Cortex of kidney (tissue), 1 donor: ENCODE measurements at places on chromosomes 16 and 17.

- DNase-seq: no peak
These were observed 81.0 kb downstream of the USP31 start for GRCh38 chr16:23068079-23068736.

DNA sequence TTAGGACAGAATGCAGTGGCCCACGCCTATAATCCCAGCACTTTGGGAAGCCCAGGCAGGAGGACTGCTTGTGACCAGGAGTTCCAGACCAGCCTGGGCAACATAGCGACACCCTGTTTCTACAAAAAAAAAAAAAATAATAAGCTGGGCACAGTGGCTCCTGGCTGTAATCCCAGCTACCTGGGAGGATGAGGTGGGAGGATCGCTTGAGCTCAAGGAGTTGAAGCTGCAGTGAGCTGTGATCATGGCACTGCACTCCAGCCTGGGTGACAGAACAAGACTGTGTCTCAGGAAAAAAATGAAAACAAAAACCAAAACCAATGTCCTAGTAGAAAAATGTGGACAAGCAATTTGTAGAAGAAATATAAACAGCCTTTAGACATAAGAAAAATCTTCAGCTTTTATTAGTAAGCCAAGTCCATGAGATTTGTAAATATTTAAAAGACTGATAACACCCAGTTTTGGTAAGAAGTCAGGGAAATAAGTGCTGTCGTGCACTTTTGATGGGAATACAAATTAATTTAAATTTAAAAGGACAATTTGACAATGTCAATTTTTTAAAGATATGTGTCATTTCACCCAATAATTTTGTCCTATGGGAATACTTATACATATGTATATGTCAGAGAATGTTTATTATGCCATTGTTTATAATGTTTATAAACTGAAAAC, 11.1 kb downstream of the SCPEP1 start:
- DNase-seq: no peak

DNA sequence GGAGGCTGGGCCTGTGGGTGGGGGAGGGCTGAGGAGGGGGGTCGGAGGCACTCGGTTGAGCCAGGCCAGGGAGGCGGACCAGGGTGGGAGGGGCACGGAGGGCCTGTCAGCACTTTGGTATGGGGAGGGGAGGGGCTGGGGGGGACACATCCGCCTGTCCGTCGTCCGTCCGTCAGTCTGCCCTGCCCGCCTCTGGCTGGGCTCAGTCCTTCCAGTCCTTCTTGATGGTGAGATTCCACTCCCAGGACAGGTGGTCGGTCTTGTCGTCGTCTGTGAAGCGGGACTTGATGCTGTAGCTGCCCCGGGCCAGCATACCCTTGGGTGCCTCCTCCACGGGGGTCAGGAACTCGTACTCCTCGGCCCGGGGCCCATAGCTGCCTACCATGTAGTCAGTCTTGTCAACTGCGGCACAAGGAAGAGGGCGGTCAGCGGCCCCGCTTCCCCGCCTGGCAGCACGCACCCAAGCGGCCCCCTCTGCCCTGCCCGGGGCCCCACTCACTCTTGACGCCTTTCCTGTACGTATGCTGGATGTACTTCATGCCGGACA, 2.4 kb downstream of the ARHGDIA start:
- no peak for DNase-seq

GRCh38 chr16:52405441-52405840, 141.5 kb downstream of the TOX3 start:
- DNase-seq: no peak

DNA sequence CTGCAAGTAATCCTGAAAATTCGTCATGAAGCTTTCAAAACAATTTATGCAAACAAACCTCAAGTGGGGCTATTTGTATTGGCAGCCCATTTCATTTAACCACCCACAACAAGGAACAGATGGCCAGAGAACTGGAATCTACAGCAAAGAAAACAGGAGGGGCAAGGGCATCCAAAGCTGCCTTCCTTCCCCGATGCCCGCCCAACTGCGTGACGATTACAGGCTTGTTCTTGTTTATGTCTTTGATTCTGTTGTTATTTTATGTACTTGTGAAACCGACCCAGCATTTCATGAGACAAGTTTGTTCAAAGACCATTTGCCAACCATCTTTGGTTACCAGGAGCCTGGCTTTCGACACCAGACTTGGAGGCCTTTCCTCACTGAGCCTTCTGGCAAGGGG, 59.1 kb upstream of the IRX6 start:
- DNase-seq: no peak

DNA sequence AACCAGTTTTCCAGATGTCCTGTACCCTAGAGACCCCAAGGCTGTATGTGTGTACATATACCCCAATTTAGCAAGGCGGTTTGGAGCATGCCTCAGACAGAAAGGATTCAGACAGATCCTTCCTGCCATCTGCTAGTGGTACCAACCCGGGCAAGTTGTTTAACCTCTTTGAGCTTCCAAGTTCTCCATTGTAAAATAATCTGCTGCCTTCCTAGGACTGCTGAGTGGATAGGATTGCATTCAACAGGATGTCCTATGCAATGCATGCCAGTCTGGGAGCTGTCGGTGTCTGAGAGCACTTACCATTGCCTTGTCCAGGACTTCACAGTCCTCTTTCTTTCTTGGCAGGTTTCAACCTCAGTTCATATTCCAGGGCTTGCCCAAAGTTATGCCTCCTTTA, 1.9 kb downstream of the CDH13 start:
- no peak for DNase-seq

DNA sequence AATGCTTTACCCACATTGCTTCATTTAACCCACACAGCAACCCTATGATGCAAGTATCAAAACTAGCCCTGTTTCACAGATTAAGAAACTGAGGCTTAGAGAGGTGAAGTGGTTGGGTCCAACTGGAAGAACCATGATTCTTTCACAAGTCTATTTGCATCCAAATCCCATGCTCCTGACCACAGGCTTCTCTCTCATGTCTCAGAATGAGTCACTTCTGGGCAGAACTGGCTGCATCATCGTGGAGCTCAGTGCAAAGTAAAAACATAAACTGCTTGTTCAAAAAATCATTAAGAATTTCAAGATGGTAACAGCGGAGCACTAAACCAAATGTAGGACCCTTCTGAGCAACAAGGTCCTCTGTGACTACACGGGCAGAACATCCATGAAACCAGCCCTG, 20.2 kb upstream of the CES1 start:
- DNase-seq: no peak

- DNase-seq: no peak
These were observed 345.3 kb downstream of the CA10 start for GRCh38 chr17:51813140-51813783.

DNA sequence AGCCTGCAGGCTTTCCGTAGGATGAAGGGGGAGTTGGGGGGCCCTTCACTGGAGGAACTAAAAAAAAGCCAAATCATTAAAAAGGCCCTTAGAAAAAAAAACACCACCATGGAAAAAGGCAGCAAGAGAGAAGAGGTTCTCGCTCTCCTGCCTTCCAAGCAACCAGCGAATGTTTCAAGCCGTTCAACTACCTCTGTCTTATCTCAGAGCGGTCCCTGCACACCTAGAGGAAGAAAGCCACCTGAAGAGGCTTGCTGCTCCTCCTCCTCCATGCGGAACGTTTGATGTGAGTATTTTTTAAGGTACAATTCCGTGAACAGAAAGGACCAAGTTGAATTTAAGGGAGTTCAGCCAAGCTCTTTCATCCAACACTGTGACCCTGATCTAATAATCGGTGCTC, 9.2 kb downstream of the NXN start:
- no peak for DNase-seq

- no peak for DNase-seq
These were observed 68.5 kb upstream of the CDH5 start for GRCh38 chr16:66298006-66298405.

GRCh38 chr16:49273771-49274170, 7.9 kb downstream of the CBLN1 start:
- no peak for DNase-seq

DNA sequence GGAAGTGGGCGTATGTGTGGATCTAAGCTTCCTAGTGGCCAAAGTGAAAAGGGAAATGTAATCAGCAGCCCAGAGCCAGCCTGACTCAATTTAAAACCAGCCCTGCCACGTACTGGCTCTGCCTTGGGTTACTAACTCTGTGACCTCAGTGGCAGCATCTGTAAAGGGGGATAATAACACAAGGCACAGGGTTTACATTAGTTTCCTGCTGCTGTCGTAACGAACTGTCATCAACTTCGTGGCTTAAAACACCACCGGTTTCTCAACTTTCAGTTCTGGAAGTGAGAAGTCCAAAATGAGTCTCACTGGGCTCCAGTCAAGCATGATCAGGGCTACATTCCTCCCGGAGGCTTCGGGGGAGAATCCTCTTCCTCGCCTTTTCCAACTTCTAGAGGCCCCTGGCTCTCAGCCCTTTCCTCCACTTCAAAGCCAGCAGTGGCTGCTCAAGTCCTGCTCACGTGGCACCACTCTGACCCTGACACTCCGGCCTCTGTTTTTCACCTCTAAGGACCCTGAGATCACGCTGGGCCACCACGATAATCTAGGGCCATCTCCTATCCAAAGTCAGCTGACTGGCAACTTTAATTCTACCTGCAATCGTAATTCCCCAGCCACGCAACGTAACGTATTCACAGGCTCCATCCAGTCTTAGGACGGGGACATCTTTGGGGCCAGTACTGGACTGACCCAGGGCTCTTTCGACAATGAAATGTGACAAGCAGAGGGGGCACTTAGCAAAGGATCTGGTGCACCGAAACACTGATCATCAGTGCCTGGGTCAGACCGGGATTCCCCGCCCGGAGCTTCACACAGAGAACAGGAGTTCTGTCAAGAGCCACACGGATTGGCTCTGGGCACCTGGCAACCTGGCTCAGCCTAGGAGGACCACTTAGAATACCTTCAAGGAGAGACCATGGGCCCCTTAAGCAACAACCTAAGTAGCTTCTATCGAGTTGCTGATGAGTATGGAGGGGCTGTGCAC, 14.5 kb downstream of the TMC6 start:
- no peak for DNase-seq

DNA sequence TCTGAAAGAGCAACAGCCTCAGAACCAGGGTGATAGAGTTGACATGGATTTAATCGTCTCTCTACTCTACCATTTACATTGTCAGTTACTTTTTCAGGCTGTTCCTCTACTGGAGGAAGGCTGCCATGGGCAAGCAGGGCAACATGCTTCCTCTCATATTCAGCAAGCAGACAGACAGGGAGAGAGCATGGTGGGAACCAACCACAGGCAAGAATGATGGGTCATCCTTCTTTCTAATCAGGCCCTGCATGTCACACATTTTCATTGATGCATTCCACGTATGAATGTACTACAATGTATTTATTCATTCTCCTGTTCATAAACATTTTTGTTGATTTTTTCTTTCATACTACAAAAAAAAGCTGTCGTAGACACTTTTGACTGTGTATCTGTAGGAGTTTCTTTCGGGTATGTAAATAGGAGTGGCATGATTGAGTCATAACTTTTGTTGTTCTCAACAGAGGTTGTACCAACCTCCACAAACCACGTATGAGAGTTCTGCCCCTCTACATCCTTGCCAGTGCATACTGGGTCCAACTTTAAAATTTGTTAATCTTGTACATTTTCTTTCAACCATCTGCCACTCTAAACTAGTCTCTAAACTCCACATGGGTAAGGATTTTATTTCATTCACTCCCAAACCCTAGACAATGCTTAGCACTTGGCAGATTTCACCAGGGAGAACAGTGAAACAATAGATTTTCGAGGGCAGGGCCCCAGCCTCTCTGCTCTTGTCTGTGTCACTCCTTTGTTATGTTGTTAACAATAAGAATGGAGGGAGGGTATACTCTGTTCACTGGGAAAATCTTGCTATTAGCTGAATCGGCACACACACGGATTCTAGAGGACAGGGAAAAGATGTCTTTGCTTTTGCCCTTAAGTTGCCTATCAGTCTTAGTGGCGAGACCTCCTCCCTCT, 58.7 kb downstream of the CMC2 start:
- DNase-seq: no peak

DNA sequence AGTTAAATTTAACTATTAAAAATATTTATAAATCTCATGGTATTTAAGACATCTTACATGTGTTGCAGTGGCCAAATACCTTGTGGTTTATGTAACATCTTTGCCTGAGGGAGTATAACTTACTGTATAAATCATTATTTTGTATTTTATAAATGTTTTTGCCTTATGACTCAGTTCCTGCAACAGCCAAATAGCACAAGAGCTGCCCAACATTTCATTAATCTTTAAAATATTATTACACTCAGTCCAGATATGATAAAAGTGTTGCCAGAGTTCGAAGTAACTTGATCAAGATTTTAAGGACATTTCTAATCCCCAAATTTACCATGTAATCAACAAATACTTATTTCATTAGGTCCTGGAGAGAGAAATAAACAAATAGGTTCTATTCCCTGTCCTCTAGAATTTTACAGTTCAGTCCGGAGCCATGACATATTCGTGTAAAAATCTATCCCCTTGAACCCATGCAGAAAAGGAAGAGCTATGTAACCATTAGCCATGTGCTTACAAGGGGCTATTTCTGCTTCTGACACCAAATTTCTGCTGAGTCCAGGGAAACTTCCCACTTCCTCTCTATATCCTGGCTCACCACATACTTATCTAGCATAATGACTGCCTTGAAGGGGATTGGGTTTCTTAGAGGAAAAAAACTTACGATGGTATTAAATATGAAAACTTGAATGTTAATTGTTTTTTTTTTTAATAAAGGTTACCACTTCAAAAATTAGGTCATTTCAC, 44.0 kb downstream of the IRX6 start:
- DNase-seq: no peak

DNA sequence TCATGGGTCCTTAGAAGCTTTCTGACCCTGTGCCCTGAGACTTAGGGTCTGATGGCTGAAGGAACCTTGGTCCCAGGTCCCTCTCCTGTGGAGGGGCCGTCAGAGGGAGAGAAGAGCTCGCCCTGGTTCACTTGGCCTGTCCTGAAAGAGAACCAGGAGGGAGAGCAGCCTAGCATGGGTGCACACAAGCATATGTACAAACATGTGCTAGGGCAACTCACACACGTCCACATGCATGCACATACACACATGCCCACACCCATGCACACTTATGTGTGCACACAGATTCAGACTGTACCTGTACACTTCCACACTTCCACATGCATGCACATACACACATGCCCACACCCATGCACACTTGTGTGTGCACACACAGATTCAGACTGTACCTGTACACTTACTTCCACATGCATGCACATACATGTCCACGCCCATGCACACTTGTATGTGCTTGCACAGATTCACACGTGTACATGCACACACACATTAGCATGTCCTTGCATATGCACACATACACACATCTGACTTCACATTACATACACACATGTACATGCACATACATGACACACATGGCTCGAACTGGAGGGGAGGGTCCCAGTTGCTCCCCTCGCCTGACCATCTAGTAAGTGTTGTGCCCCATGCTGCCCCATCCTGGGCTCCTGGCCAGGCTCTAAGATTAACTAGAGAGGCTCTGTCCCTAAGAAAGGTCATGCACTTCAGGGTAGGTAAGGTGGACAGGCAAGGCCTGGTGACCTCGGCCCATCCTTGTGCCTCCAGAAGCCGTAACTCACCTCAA, 122.0 kb downstream of the METRNL start:
- no peak for DNase-seq

GRCh38 chr17:57113011-57113410, 28.0 kb downstream of the AKAP1 start:
- no peak for DNase-seq

- no peak for DNase-seq
These were observed 11.8 kb downstream of the GPRC5C start for GRCh38 chr17:74443516-74444296.
